Myometrial cell (primary cell): ENCODE measurements at places on chromosomes 7 and 10. TPM values are rescaled to one million over a fixed set of nuclear protein-coding genes. Genes with fewer than 3 reads are reported as not detected.

The MSS51 gene
- total RNA-seq: 1.2 and 1.6 TPM in 2 replicates

The EIF5AL1 gene
- total RNA-seq: 0.29 and 0.53 TPM in 2 replicates

The PRPS1L1 gene
- total RNA-seq: not detected in 2 replicates

The NDUFB8 gene
- 222 and 279 TPM in 2 replicates for total RNA-seq

The ATOH7 gene
- not detected in 2 replicates for total RNA-seq

The LEP gene
- not detected in 2 replicates for total RNA-seq

The CRHR2 gene
- not detected in 2 replicates for total RNA-seq

The ENTPD1 gene
- under 0.01 TPM in 1 of 2 replicates, not detected in the other for total RNA-seq

The AGR3 gene
- not detected in 2 replicates for total RNA-seq

The GRM3 gene
- not detected in 2 replicates for total RNA-seq

The ASIC3 gene
- total RNA-seq: 0.18 TPM in 1 of 2 replicates, not detected in the other

The EFCAB10 gene
- total RNA-seq: not detected in 2 replicates

The IRF5 gene
- 0.18 TPM in 1 of 2 replicates, not detected in the other for total RNA-seq

The MOGAT3 gene
- not detected in 2 replicates for total RNA-seq

The TUBAL3 gene
- not detected in 2 replicates for total RNA-seq

The MYO3A gene
- total RNA-seq: not detected in 2 replicates

The PLAU gene
- total RNA-seq: 14.9 and 25.1 TPM in 2 replicates

The CAV2 gene
- 169 and 192 TPM in 2 replicates for total RNA-seq

The SLC16A9 gene
- 1.1 TPM in 1 of 2 replicates, not detected in the other for total RNA-seq

The CYP3A5 gene
- total RNA-seq: 0.89 and 3.2 TPM in 2 replicates

The ACTR3C gene
- 4.6 TPM in 1 of 2 replicates, not detected in the other for total RNA-seq

The CLCN1 gene
- total RNA-seq: not detected in 2 replicates

The CDK14 gene
- 35.3 and 36.6 TPM in 2 replicates for total RNA-seq

The SEPTIN14 gene
- total RNA-seq: not detected in 2 replicates

The BMI1 gene
- total RNA-seq: 30.0 and 30.1 TPM in 2 replicates

The CLIP2 gene
- 39.2 and 42.7 TPM in 2 replicates for total RNA-seq

The SORBS1 gene
- 0.35 and 0.86 TPM in 2 replicates for total RNA-seq

The OR13A1 gene
- total RNA-seq: not detected in 2 replicates

The ANKRD1 gene
- total RNA-seq: 0.58 and 1.8 TPM in 2 replicates

The TSPAN15 gene
- 11.0 and 14.0 TPM in 2 replicates for total RNA-seq

The LRRN3 gene
- 4.1 and 7.5 TPM in 2 replicates for total RNA-seq

The PNLIPRP3 gene
- not detected in 2 replicates for total RNA-seq

The IL6 gene
- 0.53 and 9.5 TPM in 2 replicates for total RNA-seq

The DPCD gene
- 85.2 and 98.0 TPM in 2 replicates for total RNA-seq

The LRGUK gene
- under 0.01 TPM in 1 of 2 replicates, not detected in the other for total RNA-seq

The PNLIP gene
- not detected in 2 replicates for total RNA-seq

The AKR1D1 gene
- not detected in 2 replicates for total RNA-seq

The RSBN1L gene
- total RNA-seq: 4.9 and 7.8 TPM in 2 replicates

The PON3 gene
- not detected in 2 replicates for total RNA-seq

The FMC1 gene
- total RNA-seq: 9.4 and 13.5 TPM in 2 replicates

The MEIG1 gene
- not detected in 2 replicates for total RNA-seq

The LRIT2 gene
- not detected in 2 replicates for total RNA-seq

The SNCG gene
- total RNA-seq: 16.1 and 25.4 TPM in 2 replicates

The PAPOLB gene
- under 0.01 TPM in 1 of 2 replicates, not detected in the other for total RNA-seq

The EBLN1 gene
- total RNA-seq: not detected in 2 replicates

The OR2A5 gene
- not detected in 2 replicates for total RNA-seq

The ERVW-1 gene
- not detected in 2 replicates for total RNA-seq

The DNMBP gene
- 16.7 and 20.4 TPM in 2 replicates for total RNA-seq

The PIK3AP1 gene
- 0.29 TPM in 1 of 2 replicates, not detected in the other for total RNA-seq

The ADCY1 gene
- 0.71 TPM in 1 of 2 replicates, not detected in the other for total RNA-seq

The CALY gene
- not detected in 2 replicates for total RNA-seq

The SRRM3 gene
- 4.6 and 5.0 TPM in 2 replicates for total RNA-seq
